ENCODE measurements at places on chromosomes 3 and 15.

DNA sequence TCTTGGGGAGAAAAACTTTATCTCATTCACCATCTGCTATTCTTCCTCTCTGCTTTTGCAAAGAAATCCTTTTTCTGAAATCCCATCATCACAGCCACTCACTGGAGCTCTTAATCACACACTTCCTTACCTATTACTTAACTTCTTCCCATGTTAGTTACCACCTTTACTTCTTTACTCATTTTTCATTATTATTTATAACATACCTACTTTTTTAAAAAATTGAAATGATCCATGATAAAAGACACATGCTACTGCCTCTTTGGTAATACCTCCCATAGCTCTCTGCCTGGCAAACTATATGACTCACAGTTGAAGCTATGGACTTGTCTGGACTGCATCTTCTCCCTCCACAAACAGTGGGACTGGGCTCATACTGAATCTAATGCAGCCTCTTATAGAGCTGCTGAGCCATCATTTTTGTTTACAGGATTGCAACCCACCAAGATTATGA lies 150.3 kb downstream of the TNIK start:
- DNase-seq: no peak

DNA sequence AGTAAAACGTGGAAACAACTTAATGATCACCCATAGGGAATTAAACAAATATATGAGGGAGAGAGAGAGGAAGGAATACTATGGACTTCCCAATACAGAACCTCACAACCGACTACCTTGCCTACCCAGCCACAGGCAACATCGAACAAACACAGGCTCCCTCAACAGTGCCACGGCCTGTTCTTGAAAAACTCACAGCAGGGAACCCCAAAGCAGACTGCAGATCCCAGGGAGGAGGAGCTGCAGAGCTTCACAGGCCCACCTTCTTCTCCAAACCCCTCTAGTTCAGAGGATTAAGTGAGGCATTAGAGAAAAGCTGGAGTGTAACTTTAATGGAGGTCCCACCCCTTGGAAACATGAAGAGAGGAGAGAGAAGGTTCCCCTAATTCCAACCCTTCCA lies 110.2 kb downstream of the ST8SIA2 start:
- no peak for DNase-seq

DNA sequence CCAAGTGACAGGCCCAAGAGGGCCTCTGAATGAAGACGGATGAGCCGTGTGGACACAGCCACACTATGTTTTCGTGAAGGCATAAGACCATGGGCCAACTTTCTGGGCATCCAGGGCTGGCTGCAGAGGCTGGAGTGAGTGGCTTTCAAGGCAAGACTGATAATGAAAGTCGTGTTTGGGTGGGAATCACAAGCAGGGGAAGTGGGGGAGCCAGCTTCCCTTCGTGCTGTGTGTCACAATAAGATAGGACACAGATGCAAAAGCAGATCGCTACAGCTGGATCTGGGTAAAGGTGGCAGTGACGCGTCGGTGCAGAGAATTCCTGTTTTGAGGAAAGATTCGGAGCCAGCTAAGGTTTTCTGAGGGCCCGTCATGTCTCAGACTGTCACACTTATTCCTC lies 309.8 kb upstream of the CTDSPL start:
- no peak for DNase-seq

- no peak for DNase-seq
These were observed 55.5 kb downstream of the ST6GAL1 start for GRCh38 chr3:186985661-186986364.

DNA sequence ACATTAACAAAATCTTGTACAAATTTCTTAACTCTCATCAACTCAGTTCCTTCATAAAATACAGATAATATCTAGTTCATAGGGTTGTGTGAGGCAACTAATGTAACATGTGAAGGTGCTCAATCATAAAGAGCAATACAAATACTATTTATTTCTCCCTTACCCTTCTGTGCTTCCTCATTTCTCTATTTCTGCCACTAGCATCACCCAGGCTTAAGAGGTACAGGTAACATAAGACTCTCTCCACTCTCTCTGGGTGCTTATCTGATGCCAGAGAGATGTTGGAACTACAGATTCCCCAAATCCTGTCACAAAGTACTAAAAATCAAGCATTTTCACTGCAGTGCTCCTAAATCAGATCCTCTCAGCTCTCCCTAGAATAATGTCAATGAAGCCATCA lies 74.9 kb downstream of the DPH6 start:
- no peak for DNase-seq

Measured in anterior cingulate cortex (tissue), 58 donors.